NCI-H2029 treated with DMSO at 0.1 percent for 48 hours (cell line): ENCODE measurements at places on chromosomes 7 and 10.

DNA sequence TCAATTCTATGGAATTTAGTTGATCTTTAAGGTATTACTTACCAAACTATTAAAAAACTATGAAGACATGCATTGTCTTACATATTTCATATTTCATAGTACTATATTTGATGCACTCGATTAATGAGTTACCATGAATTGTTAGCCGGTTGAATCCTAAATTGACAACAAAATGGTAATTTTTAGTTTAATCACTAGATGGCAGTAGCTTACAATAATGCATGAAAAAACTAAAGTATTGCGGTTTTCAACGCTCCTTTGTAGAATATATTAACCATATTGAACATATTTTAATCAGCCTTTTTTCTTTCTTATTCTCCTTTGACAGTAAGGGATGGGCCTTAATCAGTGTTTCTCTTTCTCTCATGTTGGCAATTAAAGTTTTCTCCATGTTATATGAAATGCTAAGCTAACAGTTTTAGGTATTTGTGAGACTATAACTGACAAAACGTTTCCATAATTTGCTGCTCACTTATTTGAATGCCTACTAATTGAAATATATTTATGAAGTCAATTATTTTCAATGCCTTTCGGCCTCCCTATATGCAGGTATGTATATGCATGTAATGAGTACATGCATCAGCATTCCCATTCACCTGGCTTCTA, 48.5 kb upstream of the ARL4A start:
- peak; percentile 12 for DNase-seq

DNA sequence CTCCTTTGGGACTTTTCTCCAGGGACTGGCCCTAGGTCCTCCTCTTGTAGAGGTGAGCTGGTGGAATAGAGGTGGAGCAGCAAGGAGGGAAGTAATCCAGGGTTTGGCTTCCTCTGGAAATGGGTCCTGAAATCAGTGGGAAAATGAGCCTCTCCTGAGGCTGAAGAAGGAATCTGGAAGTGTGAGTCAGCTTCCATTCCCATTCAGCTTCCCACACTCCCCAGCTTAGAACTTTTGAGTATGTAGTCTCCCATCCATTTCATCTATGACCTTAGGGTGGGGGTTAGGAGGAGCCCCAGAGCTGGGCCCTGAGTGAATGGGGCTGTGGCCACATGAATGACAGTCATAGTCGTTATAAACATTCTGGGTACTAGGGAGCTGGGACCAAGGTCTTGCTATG, 17.7 kb downstream of the LDB1 start:
- no peak for DNase-seq

GRCh38 chr7:33698041-33698440, 207.3 kb upstream of the BMPER start:
- DNase-seq = no peak

GRCh38 chr10:94076325-94076841, 82.7 kb downstream of the PLCE1 start:
- DNase-seq = no peak

DNA sequence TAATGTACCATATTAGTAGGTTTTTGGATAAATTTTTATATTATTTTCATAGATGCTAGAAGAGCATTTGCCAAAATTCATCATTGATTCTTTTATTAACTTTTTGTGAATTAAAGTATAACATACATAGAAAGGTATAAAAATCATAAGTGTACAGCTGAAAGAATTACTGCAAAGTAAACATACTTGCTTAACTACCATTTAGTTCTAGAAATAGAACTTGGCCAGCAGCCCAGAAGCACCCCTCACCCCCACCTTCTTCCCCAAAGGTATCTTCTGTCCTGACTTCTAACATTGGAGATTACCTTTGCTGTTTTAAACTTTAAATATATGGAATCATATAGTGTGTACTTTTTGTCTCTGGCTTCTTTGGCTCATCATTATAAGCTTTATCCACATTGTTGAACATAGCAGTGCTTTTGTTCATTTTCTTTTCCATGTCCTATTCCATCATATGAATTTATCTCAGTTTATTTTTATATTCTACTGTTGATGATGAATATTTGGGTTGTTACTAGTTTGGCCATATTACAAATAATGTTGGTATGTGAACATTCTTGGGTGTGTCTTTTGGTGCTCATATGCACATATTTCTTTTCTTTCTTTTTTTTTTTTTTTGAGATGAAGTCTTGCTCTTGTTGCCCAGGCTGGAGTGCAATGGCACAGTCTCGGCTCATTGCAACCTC, 142.8 kb downstream of the ADK start:
- DNase-seq = no peak

DNA sequence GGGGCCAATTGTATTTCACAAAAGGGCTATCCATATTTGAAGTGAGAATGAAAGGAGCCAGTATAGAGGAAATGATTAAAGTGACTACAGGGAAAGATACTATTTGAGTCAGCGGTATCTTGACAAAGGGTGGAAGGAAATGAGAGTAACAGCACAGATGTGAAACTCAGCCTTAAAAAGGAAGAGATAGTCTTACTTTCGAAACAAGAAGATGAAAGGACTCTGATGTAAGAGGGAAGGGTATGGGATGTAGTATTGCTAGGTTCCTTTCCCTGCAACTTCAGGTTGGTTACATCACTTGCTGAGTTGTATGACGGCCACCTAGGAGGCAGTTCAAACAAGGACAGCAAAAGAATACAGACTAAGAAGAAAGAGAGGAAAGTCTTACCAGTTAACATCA, 13.7 kb downstream of the CISD1 start:
- DNase-seq = no peak

DNA sequence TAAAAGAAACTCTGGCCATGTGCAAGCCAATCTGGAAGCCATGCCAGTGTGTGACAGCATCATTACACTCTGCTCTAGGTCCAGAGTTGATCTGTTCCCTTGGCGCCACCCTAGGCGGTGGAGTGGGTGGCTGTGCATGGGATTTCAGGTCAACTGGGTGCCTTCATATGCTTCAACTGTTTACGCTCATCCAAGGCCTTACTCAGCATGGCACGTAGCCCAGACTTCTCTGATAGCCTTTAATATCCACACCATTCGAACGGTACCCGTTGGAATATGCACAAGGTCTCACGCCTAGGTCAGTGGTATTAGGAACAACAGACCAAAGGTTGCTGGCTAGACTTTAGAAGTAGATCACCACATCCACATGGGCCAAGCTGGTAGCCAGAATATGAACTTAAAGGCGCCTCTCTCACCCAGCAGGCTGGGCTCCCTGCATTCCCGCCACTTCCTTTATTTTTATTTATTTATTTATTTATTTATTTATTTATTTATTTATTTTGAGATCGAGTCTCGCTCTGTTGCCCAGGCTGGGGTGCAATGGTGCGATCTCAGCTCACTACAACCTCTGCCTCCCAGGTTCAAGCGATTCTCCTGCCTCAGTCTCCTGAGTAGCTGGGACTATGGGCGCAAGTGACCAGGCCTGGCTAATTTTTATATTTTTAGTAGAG, 18.7 kb upstream of the ACHE start:
- no peak for DNase-seq

- no peak for DNase-seq
These were observed 151.8 kb downstream of the LRRC4 start for GRCh38 chr7:127879436-127879835.

GRCh38 chr7:36176697-36177096, 23.6 kb downstream of the EEPD1 start:
- no peak for DNase-seq

- no peak for DNase-seq
These were observed 34.5 kb downstream of the CRHR2 start for GRCh38 chr7:30647589-30648364.

- no peak for DNase-seq
These were observed 2.0 kb upstream of the BLVRA start for GRCh38 chr7:43756368-43757072.

DNA sequence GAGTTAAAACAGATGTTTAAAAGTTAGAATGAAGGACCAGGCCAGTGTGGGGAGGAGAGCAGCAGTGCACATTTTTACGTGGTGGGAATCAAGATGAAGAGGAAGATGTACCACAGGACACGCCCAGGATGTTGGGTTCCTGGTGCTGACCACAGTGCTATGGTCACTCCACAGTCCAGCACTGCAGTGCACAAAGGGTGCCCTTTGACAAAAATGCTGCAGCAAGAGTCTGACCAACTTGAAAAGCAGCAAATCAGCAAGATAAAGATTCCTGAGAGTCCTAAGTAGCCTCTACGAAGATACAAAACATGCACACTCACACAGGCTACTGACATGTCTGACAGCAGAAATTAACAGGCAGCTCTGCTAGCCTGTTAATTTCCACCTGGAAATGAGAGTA, 107.1 kb downstream of the PIP4K2A start:
- no peak for DNase-seq

GRCh38 chr10:118729641-118730258, 25.0 kb downstream of the CACUL1 start:
- DNase-seq = no peak

- no peak for DNase-seq
These were observed 187.8 kb downstream of the GNAT3 start for GRCh38 chr7:80324032-80324431.

DNA sequence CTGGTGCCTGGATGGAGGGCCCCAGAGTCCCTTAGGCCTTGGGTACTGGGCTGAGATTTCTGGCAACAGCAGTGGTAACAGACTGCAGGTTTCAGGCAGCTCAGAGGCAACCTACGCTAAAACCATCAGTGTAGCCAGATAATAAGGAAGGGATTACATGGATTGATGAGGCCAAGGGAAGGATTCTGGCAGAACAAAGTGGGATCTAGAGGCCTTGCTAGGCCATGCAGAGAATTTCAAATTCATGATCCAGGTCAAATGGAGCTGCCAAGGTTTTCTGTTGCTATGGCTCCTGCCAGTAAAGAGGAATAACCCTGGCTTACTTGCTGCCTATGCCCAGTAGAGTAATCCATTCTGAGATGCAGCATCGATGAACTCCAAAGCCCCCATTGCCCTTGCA, 445.7 kb downstream of the ADRA2A start:
- DNase-seq = no peak

DNA sequence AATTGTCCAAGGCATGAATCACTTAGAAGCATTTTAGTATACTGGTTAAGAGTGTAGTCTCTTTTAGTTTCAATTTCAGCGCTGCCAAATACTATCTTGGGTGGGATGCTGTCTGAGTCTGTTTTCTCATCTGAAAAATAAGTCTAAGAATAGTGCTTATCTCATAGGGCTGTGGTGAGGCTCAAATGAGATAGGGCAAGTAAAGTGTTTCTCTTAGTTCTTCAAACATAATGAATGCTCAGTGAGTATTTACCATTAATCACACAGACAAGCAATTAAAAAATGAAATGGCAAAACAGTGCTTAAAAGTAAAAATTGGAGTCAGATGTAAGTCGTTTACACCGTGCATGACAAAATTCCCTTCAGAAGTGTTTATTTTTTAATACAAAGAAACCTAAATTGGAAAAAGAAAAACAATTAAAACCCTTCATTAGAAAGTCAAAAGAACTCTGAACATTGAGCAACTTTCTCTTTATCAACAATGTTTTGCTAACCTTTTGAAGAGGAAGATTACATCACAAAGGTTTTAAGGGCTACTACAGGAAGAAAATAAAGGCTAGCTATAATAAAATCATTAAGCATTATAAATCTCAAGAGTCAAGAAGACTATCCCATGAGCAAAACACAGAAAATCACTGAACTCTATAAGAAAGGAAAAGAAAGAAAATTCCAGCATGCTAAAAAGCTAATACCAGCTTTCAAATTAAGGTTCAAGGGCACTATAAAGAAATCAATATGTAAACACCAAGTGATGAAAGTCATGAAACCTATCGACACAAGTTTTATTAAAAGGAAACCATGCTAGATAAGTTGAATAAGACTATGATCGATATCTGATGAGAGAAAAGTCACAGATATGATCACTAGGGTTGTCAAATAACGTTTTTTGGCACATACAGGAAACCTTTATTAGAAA, 45.6 kb upstream of the C1GALT1 start:
- DNase-seq = peak; percentile 78

DNA sequence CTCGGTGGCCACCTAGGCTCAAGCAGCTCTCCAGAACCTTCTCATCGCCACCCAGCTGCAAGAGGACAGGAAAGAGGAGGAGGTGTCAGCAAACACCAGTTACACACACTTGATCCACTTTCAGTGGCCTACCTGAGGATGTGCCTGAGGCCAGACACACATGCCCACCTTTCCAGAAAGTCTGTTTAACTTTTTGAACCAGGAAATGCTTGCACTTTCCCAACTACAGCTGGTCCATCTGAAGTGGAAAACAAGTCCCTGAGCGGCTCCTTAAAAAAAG, 15.7 kb upstream of the CYREN start:
- DNase-seq = no peak

DNA sequence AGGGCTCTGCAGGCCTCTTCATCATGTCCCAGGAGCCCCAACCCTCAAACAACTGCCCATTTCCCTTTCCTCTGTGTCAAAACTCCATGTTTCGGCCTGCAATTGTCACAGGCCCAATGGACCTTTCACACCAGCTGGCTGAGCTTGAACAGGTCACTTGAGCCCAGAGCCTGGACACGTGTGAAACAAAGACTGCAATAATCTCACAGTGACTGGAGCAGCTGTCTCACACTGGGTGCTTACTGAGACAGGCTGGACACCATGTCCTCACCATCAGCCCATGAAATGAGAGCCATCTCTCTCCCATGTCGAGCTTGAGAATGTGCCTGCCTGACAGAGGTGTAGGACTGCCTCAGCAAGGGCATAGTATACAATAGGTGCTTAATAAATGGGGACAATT, 19.5 kb upstream of the EIF5AL1 start:
- DNase-seq = no peak

GRCh38 chr10:76563286-76563685, 1074.3 kb downstream of the KCNMA1 start:
- DNase-seq = no peak

DNA sequence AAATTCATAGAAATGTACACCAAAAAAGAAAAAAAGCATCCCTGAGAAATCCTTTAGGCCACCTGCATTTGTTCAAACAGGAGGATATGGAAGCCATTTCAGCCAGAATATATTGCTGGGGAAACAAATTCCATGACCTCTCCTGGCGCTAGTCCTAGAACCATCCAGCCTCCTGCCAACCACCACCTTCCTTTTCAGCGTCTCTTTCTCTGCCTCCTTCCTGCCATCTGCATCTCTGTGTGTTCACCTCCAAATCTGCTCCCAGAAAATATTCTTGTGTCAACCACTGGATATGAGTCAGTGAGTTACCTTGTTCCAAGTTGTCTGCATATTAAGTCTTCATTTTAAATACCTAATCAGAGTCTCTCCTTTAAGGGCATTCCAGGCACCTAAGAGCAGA, 50.6 kb upstream of the NPY start:
- no peak for DNase-seq

- DNase-seq = no peak
These were observed 319.3 kb upstream of the GHITM start for GRCh38 chr10:83820033-83820432.

DNA sequence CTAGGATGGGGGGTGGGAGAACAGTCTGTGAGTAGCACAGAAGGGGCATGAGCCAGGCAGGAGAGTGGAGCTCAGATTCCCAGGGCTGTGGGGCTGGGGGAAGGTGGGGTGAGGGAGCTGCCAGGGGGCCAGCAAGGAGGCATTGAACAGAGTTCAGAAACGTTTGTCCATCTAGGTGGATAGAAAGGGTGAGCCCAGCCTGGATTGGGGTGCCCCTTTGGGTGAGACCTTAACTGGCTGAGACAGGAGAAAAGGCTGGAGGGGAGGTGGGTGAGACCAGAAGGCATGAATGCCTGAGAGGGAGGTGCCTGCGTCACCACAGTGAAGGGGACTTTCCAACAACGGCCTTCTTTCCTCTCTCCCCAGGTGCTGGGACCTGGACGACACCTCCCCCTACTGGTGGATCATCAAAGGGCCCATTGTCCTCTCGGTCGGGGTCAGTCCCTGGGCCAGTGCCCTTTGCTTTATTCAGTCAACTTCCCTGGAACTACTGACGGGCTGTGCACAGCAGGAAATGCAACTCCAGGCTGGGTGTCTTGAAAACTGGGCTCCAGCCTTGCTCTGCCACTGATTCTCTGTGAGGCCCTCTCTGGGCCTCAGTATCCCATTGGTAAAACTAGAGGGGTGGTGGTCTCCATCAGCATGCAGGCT, 11.0 kb downstream of the GHRHR start:
- DNase-seq = no peak
